ENCODE measurements at places on chromosomes 7 and 10.
A peak's percentile ranks its signal among the peaks of the same experiment; 100 is the strongest.

DNA sequence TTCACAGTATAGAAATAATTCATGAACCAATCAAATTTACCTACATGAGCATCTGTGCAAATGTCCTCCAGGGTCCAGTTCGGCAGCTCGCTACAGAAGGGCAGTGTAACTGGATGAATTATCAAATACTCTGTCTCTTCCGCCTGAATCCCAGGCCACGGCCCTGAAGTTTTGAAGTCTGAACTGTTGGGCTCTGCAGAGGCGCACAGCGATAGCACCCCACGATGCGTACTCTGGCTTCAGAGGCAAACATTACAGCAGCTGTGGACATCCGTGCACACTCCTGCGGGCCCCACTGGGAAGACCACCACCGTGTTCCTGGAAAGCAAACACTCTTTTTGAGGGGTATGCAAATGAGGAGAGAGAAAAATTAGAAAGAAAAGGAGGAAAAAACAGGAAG, 259.8 kb upstream of the TCERG1L start:
- no peak for DNase-seq

- DNase-seq: no peak
Observed at GRCh38 chr10:78401624-78402367, 368.1 kb downstream of the RPS24 start.

- DNase-seq: no peak
Observed at GRCh38 chr7:100175296-100175935, 1.8 kb downstream of the GPC2 start.

DNA sequence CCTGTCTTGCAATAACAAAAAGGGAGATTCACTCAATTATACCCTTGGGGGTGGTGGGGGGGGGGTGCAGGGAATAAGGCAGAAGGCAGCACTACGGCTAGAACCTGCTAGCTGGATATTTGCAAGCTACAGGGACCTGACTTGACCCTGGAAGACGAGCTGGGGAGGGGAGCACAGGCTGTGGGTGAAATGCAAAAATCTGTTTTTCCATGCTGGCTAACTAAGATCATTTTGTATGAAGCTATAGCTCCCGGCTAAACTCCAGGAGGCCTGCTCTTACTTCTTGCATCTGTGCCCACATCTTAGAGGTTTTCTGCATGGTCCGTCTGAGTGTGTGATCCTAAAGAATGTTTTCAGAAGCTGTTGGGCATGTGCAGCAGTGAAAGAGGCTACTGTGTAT, 106.6 kb downstream of the EBLN1 start:
- no peak for DNase-seq

GRCh38 chr7:140928491-140929309, 4.0 kb upstream of the BRAF start:
- no peak for DNase-seq

DNA sequence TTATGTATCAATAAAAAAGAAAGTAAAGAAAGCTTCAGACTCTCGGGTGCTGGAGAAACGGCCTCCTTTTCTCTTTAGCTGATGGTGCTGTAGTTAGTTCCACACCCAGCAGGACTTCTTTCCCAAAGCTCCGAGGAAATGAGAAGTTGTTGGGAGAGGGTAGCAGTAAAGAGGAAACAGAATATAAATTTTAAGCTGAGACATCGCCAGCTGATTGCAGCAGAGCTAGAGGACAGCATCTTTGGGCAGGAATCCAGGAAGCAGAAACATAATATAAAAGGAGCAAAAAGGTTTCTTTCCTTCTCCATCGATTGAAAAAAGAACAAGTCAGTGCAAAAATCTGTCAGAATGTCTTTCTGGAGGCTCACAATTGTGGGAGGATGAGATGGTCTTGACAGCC, 616.9 kb upstream of the FOXK1 start:
- DNase-seq: no peak

DNA sequence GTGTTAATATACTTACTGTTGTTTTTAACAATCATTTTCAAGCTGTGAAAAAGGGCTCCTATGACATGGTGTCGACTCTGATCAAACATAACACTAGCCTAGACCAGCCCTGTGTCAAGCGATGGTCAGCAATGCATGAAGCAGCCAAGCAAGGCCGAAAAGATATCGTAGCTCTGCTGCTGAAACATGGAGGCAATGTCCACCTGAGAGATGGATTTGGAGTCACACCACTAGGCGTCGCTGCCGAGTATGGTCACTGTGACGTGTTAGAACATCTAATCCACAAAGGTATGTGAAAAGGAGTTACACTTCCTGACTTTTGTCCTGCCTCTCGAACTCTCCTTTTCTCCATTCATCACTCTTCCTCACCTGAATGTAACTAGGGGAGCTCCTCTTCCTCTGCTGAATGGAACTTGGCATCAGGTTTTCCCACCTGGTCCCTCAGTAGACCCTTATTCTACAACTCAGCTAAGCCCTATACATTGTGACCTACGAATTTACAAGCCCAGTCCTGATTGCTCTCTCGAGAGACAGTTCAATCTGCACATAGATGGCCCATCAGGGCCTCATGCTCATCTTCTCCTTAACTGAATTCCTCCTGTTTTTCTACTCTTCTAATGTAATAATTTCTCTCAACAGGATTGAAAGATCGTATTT, 23.0 kb downstream of the ASB15 start:
- peak; percentile 63 for DNase-seq

DNA sequence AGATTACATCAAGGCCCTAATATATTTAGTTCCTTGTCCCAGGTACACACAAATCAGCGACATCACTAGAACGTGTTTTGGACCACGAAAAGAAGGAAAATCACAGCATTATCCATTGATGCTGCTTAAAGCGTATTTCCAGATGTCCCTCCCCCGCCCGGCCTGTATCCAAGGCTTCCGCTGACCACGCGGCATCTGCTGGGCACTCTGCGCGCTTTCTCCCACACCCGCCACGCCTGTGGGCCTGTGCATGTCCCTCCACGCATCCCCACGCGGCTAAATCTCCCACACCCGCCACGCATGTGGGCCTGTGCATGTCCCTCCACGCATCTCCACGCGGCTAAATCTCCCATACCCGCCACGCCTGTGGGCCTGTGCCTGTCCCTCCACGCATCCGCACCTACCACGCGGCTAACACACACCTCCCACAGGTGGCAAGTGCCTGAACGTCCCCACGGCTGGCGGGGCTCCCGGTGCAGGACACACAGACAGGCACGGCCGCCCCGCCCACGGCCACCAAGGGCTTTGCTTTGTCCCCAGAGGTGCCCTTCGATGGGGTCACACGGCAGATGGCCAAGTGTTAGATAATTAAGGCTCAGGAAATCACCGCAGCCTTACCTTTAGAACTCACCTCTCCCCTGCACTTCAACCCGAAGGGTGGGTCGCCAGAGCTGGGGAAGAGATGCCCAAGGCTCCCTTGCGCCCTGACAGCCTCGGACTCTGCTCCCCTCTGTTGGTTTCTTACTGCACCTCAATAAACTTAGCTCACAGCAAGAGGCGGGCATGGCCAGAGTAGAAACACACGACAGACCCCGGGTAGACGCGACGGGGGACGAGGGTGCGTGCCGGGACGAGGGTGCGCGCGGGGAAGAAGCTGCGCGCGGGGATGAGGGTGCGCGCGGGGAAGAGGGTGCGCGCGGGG, 49.5 kb downstream of the DIP2C start:
- DNase-seq: no peak

DNA sequence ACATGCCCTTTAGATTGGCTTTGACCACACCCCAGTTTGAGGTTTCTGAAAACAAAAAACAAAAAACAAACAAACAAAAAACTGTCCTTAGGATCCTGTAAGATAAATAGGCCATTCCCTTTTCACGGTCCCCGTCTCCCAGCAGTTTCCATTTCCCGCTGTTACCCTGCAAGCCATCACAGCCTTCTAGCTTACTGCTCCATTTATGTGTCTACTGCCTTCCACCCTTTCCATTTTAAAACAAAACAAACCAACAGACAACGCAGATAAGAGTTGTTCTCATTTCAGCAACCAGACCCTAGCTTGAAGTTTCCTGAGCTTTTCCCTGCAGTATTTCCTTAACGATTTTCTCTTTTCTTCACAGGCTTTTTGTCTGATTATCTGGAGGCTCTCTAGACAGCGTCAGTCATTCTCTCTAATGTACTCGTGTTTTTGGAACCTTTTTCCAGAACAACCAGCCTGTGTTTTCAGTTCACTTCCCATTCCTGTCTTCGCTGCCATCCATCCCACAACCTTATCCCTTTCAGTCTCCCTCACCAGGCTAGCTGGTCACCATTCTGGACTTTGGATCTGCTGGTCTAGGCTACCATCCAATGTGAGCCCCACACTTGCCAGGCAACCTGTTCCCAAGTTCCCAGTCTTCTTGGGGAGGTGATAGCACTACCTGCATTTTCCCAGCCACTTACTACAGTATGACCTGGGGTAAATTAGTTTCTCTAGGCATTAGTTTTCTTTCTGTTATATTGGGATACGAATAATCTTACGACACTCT, 317.3 kb upstream of the FZD1 start:
- DNase-seq: no peak

GRCh38 chr7:17516771-17517170, 218.3 kb downstream of the AHR start:
- no peak for DNase-seq

GRCh38 chr7:47779341-47779771, 168.9 kb downstream of the PKD1L1 start:
- DNase-seq: no peak

DNA sequence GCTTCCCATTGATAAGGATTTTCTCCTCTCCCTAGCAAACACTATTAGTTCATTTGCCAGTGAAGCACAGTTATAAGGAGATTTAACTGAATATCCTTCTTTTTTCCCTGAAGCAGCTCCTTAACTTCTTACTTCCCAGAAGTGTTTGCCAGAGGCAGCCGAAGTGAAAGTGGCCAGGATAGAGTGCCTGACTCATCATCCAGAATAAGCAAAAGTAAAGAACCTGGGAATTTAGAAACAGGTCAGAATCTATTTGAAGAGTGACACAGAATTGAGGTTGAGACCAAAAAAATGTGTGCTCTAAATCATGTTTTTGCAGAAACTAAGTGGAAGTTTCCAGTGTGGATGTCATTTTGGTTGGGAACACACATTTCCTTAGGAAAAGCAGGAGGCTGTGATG, 249.6 kb upstream of the VWC2 start:
- no peak for DNase-seq

- peak; percentile 28 for DNase-seq
Observed at GRCh38 chr7:50394315-50394714, 55.8 kb downstream of the FIGNL1 start.

- no peak for DNase-seq
Observed at GRCh38 chr10:52774600-52775106, 2.1 kb upstream of the MBL2 start.

DNA sequence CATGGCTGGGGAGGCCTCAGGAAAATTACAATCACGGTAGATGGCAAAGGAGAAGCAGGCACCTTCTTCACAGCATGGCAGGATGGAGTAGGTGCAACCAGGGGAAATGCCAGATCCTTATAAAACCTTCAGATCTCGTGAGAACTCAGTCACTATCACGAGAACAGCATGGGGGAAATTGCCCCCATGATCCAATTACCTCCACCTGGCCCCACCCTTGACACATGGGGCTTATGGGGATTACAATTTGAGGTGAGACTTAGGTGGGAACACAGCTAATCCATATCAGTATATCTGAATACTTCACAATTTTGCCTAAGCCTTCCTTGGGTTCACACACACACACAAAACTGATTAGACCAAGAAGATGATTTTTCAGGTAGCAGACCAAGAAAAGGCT, 145.1 kb upstream of the COL1A2 start:
- no peak for DNase-seq

- no peak for DNase-seq
Observed at GRCh38 chr7:10802526-10802925, 171.1 kb upstream of the PHF14 start.

- no peak for DNase-seq
Observed at GRCh38 chr7:137829337-137829992, 17.3 kb downstream of the DGKI start.

DNA sequence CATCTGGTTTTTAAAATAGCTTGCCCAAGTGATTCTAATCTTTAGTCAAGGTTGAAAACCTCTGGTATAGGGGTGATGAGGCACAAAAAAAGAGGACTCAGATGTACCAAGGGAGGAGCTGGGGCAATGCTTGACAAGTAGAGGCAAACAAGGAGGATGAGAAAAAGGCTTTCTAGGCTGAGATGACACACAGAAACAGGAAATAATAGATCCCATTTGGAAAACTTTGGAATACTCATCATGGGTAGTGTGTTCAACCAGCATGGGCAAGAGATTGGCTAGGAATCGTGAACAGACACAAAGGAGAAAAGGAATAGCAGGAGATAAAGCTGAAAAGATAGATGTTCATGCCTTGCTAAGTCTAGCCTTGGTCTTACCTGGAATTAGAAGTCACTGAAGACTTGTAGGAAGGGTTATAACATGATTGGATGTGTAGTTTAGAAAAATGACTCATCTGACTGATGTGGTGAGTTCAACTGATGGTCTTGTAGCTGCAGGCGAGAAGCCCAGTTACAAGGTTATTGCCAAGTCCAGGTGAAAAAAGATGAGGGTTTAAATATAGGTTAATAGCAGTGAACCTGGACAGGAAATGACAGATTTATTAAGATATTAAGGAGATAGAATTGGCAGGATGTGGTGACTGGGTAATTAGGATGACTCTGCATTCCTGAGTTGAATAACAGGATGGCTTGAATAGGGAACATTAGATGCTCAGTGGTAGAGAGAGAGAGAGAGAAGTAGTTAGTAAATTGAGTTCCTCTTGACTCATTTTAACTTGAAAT, 214.0 kb upstream of the LRGUK start:
- DNase-seq: no peak

DNA sequence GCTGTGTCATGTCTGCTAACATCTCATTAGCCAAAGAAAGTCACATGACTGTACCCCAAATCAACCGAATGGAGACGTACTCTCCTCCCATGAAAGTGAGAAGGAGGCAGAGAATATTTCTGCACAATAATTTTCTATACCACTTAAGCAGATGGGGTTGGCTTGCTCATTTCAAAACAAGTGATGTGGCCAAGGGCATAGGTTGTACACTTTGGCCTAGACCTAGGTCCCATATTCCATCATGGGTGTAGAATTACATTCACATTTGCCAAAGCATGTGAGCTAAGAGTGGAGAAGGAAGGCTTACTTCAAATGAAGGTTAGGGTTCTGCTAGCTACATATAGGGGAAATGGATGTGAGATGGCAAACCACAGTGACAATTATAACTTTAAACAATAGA, 83.0 kb downstream of the ZNF365 start:
- DNase-seq: no peak

- DNase-seq: no peak
Observed at GRCh38 chr7:144834641-144835144, 1.2 kb downstream of the TPK1 start.

DNA sequence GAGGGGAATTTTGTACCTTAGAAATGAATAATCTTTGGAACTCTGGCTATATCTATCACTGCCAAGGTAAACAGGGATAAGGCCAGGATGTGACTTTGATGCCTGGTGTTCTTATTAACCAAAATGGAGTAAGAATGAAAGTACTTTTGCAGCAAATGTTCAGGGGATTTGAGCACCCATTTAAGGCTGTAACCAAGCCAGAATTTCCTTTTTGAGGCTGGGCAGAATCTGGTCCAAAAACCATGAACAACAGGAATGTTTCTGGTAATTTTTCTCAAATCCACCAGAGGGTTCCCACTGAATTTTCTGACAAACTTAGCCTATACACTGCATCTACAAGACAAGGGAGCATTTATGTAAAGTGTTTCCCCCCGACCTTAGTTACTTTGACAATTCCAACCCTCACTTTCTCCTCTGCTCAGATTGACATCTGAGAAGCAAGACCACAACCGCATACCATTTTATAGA, 120.6 kb downstream of the BAMBI start:
- no peak for DNase-seq

GRCh38 chr7:151860771-151861170, 16.1 kb downstream of the PRKAG2 start:
- no peak for DNase-seq

GRCh38 chr7:51230723-51231122, 85.9 kb downstream of the COBL start:
- no peak for DNase-seq

GRCh38 chr10:633279-634245, 55.9 kb downstream of the DIP2C start:
- DNase-seq: no peak
